NCI-H1436 (cell line): ENCODE measurements at places on chromosomes 4 and X.

DNA sequence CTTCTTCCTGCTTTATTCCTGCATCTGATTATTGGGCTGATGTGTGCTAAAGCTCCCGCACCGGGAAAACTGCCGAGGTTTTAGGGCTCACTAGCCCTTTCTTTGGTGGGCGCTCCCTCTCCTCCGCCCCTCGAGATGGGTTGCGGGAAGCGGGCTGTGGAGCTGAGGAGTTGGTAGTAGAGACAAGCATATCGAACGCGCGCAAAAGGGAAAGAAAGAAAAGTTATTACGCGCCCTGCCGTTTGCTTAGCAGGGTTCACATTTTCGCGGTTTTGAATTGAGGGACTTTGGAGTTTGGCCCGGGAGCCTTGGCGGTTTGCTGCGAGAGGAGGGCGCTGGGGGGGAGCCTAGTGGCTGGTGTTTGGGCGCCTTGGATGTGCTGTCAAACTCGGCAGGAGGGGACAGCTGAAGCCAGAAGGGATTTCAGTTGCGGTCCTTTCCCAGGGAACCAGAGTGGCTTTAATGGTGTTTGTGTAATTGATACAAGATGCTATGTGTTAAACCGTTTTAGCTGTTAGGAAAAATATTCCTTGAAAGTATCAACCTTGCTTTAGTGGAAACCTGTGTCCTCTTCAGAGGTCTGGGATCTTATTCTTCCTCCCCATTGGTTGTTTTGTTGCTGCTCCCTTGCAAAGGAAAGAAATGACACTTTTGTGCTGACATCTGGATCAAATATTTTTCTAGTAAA is 1.1 kb downstream of the GAB1 start:
- no peak for DNase-seq

DNA sequence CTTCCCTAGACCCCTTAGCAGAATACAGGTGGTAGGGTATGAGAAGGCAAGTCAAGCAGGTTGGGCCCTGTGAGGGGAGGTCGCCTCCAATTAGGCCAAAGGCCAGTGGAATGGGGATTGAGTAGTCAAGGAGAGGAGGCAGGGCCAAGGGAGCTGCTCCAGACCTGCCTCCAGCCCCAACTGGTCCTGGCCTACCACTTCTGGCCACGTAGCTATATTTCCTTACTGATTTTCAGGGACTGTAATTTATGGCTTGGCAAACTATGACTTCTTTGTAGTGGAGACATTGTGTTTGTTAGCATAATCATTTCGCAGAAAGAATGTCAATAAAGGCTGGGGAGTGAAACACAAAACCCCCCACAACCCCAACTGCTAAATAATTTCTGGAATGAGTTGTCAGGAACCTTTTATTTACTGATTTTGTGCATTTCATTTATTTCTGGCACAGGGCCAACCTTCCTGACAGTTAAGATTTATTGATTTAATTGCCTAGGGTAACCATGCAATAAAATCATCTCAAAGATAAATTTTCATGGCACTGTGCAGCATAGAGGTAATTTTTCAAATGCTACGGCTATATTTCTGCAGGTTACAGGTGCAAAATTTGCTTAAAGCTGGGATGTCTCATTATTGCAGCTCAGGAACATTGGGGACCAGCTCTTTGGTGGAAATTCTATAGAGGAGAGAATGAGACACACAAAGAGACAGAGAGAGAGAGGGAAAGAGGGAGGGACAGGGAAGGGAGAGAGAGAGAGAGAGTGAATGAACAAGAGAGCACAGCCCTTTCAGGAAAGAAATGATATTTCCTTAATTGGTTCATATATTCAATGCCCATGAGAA is 494.9 kb downstream of the IDS start:
- DNase-seq: peak; percentile 72

- no peak for DNase-seq
These were observed 43.7 kb downstream of the ADD1 start for GRCh38 chr4:2887343-2887742.

- no peak for DNase-seq
These were observed 53.2 kb upstream of the SPANXB1 start for GRCh38 chrX:140949233-140949632.

GRCh38 chr4:189232274-189232673 is 708.4 kb upstream of the FRG1 start:
- DNase-seq: no peak

DNA sequence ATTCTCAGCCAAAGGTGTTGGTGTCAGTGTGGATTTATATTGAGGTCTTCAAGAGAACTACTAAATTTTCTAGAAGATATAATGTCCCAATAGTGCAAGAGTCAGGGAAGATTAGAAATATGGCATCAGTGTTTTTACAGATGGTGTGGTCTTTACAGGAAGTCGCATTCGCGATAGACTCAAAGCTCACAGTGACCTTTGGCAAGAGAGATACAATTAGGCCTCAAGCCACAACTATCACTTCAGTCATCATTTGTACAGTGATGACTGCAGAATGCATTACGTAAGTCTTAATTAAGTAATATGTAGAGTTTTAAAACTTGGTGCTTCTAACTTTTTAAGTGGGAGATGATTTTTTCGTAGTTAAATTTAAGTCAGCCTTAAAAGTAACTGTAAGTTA is 237.2 kb upstream of the FSTL5 start:
- no peak for DNase-seq

GRCh38 chr4:139956507-139957017 is 197.4 kb downstream of the MAML3 start:
- no peak for DNase-seq

- no peak for DNase-seq
These were observed 21.1 kb downstream of the PLP1 start for GRCh38 chrX:103797691-103798090.
